Thoracic aorta (tissue), 2 donors: ENCODE measurements at places on chromosomes 1 and 21. TPM values are rescaled to one million over a fixed set of nuclear protein-coding genes. Genes with fewer than 3 reads are reported as not detected.

DNA sequence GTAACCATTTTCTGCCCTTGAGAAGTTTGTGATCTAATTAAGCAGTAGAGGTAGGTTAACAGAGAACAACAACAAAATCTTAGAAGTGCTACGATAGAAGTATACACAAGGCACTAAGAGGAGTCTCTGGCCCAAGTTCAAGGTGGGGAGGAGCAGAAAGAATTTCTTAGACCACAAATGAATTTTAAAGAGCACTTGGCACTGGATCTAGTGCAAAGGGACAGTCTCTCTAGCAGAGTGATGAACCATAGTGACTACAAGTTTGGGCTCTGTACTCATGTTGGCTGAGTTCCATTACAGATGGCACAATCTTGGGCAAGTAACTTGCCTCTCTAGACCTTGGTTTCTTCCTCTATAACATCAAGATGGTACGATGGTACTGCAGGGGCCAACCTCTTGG is 33.3 kb upstream of the PIGC start:
- no peak overlapping the region for H3K27ac ChIP-seq
- no peaks in the 10 kb centered on the region for H3K36me3 ChIP-seq
- DNase-seq, result no peak

GRCh38 chr1:18630511-18631495 is at the start of gene PAX7:
Gene PAX7, plus strand, starts transcription at chr1:18630846. Its CDS starts 758 bp downstream, at chr1:18631604.
- DNase-seq, result no peak
- peaks cover 7% of the 10 kb centered on the region for H3K27me3 ChIP-seq
- peak within 1 kb of the TSS; percentile 33 for H3K4me3 ChIP-seq
- H3K36me3 ChIP-seq, result no peaks in the 10 kb centered on the region

GRCh38 chr1:43987159-43987902 is 4.1 kb upstream of the CCDC24 start:
- peaks cover 15% of the 10 kb centered on the region for H3K4me1 ChIP-seq
- DNase-seq, result no peak
- no peak overlapping the region for H3K4me3 ChIP-seq
- H3K36me3 ChIP-seq, result no peaks in the 10 kb centered on the region
- no peaks in the 10 kb centered on the region for H3K27me3 ChIP-seq
- H3K27ac ChIP-seq, result no peak overlapping the region

DNA sequence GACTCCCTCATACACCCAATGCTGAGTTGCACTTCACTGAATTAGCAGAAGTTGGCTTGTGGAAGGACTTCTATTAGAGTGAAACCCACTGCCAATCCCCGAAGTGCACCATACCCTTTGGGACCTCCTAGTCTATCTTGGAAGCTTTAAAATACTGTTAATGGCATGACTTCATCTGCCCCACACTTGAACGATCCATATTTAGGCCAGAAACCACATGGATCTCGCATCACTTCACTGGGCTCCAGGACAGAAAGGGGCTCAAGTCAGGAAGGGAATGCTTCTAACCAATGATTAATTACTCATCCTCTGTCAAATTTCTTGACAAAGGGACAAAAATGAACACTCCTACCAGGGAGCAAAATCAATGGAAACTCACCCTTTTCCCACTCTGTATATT is 69.1 kb downstream of the BCAR3 start:
- peak overlapping the region; percentile 70 for H3K4me3 ChIP-seq
- no peaks in the 10 kb centered on the region for H3K36me3 ChIP-seq
- DNase-seq, result no peak
- peaks cover 62% of the 10 kb centered on the region for H3K4me1 ChIP-seq
- H3K27me3 ChIP-seq, result no peaks in the 10 kb centered on the region

- no peaks in the 10 kb centered on the region for H3K36me3 ChIP-seq
- H3K4me1 ChIP-seq, result no peaks in the 10 kb centered on the region
- no peaks in the 10 kb centered on the region for H3K27me3 ChIP-seq
- H3K4me3 ChIP-seq, result no peak overlapping the region
- no peak for DNase-seq
Observed at GRCh38 chr21:34764715-34765284, 96.0 kb downstream of the CLIC6 start.

DNA sequence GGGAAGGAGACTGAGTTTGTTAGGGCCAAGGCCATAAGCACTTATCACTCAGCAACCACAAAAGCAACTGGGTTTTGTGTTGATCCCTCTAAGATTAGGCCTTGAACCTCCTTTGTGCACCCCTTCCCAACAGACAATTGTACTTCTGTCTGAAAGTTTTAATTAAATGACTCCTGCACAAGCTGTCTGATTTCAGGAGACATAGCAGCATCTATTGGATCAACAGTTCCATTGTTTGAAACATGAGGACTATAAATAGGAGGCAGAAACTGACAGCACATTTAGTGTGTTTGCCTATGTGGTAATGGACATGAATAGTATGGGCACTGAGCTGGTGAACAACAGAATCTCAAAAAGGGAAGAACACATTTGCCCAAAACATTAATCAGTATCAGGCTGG is 167.3 kb upstream of the KCNJ6 start:
- no peaks in the 10 kb centered on the region for H3K4me1 ChIP-seq
- H3K27ac ChIP-seq, result no peak overlapping the region
- no peak for DNase-seq

DNA sequence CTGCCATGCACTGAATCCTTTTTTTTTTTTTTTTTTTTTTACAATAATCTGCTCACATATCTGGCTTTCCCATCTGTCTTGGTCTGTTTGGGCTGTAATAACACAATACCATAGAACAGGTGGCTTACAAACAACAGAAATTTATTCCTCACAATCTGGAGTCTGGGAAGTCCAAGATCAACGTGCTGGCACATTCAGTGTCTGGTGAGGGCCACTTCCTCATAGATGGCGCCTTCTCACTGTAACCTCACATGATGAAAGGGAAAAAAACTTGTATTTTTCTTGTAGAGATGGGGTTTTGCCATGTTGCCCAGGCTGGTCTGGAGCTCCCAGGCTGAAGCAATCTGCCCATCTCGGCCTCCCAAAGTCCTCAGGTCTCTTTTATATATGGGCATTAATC is 13.0 kb upstream of the PARP1 start:
- no peaks in the 10 kb centered on the region for H3K36me3 ChIP-seq
- H3K27ac ChIP-seq, result no peak overlapping the region
- H3K27me3 ChIP-seq, result no peaks in the 10 kb centered on the region
- no peak overlapping the region for H3K4me3 ChIP-seq

DNA sequence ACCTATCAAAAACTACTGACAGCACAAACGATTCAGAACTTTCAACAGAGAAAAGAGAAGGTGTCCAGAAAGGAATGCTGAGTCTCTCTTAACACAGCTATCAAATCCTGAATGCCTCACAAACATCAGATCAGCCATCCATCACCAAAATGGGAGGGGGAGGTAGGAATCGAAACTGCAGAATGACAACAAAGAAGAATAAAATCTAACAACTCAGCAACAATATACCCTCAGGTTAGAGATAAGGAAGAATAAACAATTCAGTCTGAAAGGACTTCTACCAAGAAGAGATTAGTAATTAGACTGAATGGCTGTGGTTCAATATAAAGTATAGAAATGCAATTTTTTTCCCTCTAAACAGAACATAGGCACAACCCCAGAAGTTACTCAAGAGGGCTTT is 94.4 kb downstream of the RERE start:
- H3K27me3 ChIP-seq, result no peaks in the 10 kb centered on the region
- no peaks in the 10 kb centered on the region for H3K36me3 ChIP-seq
- no peak overlapping the region for H3K27ac ChIP-seq
- no peaks in the 10 kb centered on the region for H3K4me1 ChIP-seq
- DNase-seq, result no peak

DNA sequence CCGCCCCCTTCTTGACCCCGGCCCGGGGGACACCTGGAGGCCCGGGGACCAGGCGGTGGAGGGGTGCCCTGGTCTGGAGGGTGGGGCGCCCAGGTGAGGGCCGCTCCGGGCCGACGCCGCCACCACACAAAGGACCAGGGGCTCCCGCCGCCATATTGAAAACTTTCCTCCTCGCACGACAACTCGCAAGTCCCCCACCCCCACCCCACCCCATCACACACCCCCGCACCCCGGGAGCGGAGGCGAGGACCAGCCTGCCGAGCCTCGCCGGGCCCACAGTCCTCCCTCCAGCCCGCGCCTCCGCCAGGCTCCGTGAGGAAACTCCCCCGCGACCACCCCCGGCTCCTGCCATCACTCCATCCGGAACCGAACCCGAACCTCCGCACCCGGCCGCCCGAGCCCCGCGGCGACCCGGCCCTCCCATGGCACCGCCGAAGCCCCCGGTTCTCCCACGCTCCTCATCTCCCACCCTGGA is 733 bp downstream of the KDM5B start:
- peak overlapping the region; percentile 52 for H3K27ac ChIP-seq
- no peaks in the 10 kb centered on the region for H3K27me3 ChIP-seq
- no peak for DNase-seq
- peak overlapping the region; percentile 95 for H3K4me3 ChIP-seq
- peaks cover 13% of the 10 kb centered on the region for H3K4me1 ChIP-seq

GRCh38 chr1:39933956-39934941 is 20.7 kb upstream of the MFSD2A start:
- H3K27me3 ChIP-seq, result no peaks in the 10 kb centered on the region
- H3K4me3 ChIP-seq, result no peak overlapping the region
- no peak overlapping the region for H3K27ac ChIP-seq
- H3K4me1 ChIP-seq, result no peaks in the 10 kb centered on the region
- H3K36me3 ChIP-seq, result no peaks in the 10 kb centered on the region

DNA sequence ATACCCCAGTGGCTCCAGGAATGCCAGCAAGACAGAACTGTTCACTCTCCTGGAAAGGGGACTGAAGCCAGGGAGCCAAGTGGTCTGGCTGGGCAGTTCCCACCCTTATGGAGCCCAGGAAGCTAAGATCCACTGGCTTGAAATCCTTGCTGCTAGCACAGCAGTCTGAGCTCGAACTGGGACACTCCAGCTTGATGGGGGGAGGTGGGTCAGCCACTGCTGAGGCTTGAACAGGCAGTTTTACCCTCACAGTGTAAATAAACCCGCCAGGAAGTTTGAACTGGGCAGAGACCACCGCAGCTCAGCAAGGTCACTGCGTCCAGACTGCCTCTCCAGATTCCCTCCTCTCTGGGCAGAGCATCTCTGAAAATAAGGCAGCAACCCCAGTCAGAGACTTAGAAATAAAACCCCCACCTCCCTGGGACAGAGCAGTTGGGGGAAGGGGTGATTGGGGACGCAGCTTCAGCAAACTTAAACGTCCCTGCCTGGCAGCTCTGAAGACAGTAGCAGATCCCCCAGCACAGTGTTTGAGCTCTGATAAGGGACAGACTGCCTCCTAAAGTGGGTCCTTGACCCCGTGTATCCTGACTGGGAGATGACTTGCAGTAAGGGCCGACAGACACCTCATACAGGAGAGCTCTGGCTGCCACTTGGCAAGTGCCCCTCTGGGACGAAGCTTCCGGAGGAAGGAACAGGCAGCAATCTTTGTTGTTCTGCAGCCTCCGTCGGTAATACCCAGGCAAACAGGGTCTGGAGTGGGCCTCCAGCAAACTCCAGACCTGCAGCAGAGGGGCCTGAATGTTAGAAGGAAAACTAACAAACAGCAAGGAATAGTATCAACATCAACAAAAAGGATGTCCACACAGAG is 568.4 kb downstream of the PLA2G4A start:
- no peak overlapping the region for H3K27ac ChIP-seq
- no peaks in the 10 kb centered on the region for H3K36me3 ChIP-seq
- no peak for DNase-seq

GRCh38 chr1:199759268-199759730 is 268.2 kb upstream of the NR5A2 start:
- no peaks in the 10 kb centered on the region for H3K4me1 ChIP-seq
- no peak overlapping the region for H3K4me3 ChIP-seq
- no peaks in the 10 kb centered on the region for H3K36me3 ChIP-seq
- no peak for DNase-seq
- H3K27me3 ChIP-seq, result no peaks in the 10 kb centered on the region

DNA sequence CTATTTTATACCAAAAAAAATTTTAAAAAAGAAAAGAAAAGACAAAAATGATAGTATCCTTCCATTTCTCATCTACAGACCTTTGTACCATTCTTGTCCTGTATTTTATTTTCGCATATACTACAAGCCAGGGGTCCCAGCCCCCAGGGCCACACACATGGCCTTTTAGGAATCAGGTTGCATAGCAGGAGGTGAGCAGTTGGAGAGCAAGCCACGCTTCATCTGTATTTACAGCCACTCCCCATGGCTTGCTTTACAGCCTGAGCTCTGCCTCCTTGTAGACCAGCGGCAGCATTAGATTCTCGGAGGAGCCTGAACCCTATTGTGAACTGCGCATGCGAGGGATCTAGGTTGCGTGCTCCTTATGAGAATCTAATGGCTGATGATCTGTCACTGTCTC is 39.8 kb downstream of the RASSF5 start:
- no peaks in the 10 kb centered on the region for H3K27me3 ChIP-seq
- H3K36me3 ChIP-seq, result no peaks in the 10 kb centered on the region
- H3K4me1 ChIP-seq, result peaks cover 4% of the 10 kb centered on the region
- H3K27ac ChIP-seq, result no peak overlapping the region
- DNase-seq, result no peak

DNA sequence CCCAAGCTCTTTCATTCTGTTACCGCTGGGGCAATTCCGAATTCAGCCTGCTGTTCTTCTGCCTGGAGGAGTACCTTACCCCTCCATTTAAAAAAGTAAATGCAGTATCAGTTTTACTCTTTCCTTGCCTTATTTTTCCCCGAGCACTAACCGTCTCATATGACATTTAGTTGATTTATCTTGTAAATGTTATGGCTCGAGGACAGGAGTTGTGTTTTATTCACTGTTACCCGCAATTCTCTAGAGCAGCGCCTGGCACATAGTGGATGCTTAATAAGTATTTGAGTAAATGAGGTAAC is 425 bp upstream of the TADA1 start:
- H3K27ac ChIP-seq, result no peak overlapping the region
- no peaks in the 10 kb centered on the region for H3K36me3 ChIP-seq
- H3K27me3 ChIP-seq, result no peaks in the 10 kb centered on the region
- DNase-seq, result no peak
- H3K4me1 ChIP-seq, result peaks cover 32% of the 10 kb centered on the region

- no peaks in the 10 kb centered on the region for H3K36me3 ChIP-seq
- H3K27me3 ChIP-seq, result no peaks in the 10 kb centered on the region
- DNase-seq, result no peak
- no peak overlapping the region for H3K4me3 ChIP-seq
- H3K27ac ChIP-seq, result no peak overlapping the region
- H3K4me1 ChIP-seq, result no peaks in the 10 kb centered on the region
Observed at GRCh38 chr1:62285440-62285839, 33.8 kb downstream of the KANK4 start.

GRCh38 chr1:233673261-233673946 is 59.5 kb downstream of the KCNK1 start:
- H3K4me3 ChIP-seq, result no peak overlapping the region
- no peak overlapping the region for H3K27ac ChIP-seq
- no peaks in the 10 kb centered on the region for H3K36me3 ChIP-seq
- H3K4me1 ChIP-seq, result peaks cover under 1% of the 10 kb centered on the region
- DNase-seq, result no peak

DNA sequence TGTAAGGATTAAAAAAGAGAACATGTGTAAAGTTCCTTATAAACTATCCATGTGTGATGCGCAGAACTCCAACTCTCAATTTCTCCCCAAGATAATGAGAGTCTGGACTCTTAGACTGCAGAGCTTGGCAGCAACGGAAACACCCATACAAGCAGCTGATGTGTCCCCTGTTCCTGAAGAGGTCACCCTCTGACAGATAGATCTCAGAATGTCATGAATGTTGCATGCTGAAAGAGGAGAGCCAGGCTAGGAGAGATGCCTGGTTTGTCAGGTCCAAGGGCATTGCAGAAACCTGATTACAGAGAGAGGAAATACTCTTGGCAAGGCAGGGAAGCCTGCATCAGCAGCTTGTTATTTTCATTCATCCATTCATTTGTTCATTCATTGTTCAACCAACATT is 24.2 kb downstream of the MTARC1 start:
- peaks cover 3% of the 10 kb centered on the region for H3K36me3 ChIP-seq
- no peak for DNase-seq
- H3K4me1 ChIP-seq, result no peaks in the 10 kb centered on the region
- H3K27me3 ChIP-seq, result no peaks in the 10 kb centered on the region

The APP gene
- total RNA-seq, result 342 TPM

The TRPM2 gene
- total RNA-seq, result 10.4 TPM

The LDLRAD1 gene
- total RNA-seq, result not detected

The LCE1C gene
- 2.8 TPM for total RNA-seq

The SH3BGR gene
- 14.6 TPM for total RNA-seq

The ZYG11A gene
- not detected for total RNA-seq

The TRMT1L gene
- total RNA-seq, result 5.4 TPM
